IPS DF 19.7 (cell line): ENCODE measurements at places on chromosomes 4 and X.

DNA sequence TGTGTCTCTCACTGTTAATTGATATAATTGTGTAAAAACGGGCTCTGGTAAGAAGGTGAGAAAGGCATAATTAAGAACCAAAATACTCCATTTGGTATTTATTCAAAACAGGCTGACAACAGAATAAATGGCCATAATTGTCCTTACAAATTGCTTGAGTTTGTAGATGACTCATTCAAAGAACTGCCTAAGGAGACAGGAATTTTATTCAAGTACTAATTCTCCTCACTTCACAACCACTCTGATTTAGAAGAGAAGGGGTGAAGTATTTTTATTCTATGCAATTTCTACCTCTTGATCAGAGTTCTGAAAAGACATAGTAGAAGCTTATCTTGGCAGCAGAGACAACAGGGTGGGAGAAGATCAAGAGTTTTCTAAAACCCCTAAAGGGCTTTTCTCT is 43.1 kb downstream of the ATP11C start:
- DNase-seq, result no peak

GRCh38 chr4:108172753-108173598 is 4.2 kb upstream of the LEF1 start:
- no peak for DNase-seq

- DNase-seq, result no peak
These were observed 31.5 kb downstream of the SEPTIN6 start for GRCh38 chrX:119661486-119661885.

DNA sequence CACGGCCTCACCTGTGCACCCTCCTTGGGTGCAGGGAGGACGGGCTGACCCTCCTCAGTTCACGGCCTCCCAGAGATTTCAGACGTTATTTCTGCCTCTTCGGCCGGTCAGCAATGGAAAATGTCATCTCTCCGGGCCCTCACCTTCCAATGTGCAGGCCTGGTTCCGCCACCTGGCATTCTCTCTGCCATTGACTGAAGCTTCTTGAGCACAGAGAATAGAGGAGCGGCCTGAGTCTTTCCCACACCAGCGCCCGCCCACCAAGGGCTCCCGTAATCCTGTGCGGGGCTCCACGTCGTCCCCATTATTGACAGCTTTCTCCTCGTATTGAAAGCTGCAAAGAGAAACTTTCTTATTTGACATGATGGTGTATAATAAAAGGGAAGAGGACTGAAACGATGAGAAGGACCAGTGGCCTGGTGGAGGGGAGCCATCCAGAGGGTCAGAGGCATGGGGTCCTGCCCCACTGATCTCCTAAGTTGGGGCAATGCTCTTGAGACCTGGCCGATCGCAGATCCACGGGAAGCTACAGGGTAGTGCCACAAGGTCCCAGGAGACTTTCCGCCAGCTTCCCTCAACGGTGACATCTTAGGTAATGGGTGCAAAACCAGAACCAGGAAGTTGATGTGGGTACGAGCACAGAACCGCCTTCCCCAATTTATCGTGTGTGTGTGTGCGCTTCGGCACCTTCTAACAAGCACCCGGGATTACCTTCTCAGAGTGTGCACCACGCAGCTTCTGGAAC is 20.6 kb downstream of the HTRA3 start:
- no peak for DNase-seq

DNA sequence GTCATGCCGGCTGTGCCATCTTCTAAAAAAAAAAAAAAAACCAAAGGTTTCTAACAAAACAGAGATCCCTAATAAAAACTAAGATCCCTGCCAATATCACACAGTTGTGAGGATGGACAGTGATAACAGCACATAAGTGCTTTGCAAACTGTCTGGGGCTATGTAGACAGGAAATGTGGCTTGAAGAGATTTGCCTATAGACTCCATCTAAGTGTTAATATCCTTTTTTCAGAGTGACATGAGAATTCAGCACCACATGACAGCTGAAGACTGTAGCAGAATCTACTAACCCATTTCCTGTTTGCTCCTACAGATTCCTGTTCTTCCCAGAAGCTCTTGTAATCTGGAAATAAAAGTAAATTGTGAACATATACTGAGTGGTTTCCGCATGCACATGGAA is 215.4 kb downstream of the KDR start:
- DNase-seq, result no peak

- DNase-seq, result no peak
These were observed 39.6 kb downstream of the BEND4 start for GRCh38 chr4:42112846-42113245.

GRCh38 chr4:150960818-150961217 is 54.3 kb downstream of the LRBA start:
- DNase-seq, result peak; percentile 23

- DNase-seq, result peak; percentile 17
These were observed 46.5 kb upstream of the FAT4 start for GRCh38 chr4:125268068-125268755.

GRCh38 chrX:132025041-132025440 is 1.9 kb downstream of the STK26 start:
- DNase-seq, result no peak

GRCh38 chr4:2591189-2591588 is 54.7 kb downstream of the FAM193A start:
- DNase-seq, result no peak

GRCh38 chr4:151013491-151013890 is 1.6 kb downstream of the LRBA start:
- no peak for DNase-seq

DNA sequence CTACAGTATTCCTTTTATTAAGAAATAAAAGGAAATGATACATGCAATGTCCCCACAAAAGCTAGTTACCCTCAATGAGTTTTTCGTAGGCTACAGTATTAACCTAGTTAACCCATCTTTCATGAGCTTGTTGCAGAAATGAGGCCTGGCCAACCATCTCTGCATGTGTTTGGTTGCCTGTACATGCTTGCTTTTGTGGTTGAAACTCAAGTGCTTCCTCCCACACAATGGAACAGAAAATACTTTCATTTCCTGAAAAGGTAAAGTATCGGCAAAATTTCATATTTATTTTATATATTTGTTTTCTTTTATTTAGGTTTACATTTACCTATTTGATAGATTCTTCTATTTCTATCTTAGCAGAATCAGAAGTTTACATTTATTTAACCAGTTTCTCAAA is 214.6 kb upstream of the FAM241A start:
- no peak for DNase-seq

GRCh38 chr4:76689145-76689817 is 208.7 kb downstream of the SOWAHB start:
- DNase-seq, result no peak

DNA sequence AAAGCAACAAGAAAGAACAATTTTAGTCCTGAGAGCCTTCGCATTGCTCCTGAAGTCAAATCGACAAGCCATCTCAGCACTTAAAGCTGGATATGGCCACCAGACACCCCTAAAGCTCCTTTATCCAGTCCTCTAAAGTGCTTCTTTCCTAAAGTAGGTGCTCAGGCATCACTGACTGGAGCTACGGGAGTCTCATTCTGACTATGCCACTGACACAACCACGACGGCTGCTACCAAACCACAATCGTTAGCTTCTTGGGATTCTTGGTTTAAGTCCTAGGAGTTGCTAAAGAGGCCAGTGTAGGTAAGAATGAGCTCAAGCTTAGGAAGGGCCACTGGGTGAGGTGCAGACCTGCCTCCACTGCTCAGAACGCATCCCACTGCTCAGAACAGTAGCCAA is 1.0 kb downstream of the SLC10A6 start:
- DNase-seq, result no peak

DNA sequence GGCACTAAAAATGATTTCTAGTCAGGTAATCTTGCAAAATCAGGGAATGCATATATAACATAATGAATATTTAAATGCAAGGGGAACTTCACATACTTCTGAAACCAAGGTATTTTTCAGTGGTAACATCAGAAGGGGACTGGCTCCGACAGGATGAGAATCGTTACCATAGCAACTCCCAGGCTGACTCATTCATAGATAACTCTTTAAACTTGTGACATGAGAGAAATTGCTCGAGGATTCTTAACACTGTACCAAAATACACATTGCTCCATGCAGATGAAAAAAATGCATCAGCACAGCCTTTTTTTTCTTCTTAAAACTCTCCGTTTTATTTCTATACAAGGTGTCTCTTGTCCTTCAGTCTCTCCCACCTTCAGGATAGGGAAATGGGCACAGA is 114.3 kb downstream of the GABRB1 start:
- DNase-seq, result no peak

DNA sequence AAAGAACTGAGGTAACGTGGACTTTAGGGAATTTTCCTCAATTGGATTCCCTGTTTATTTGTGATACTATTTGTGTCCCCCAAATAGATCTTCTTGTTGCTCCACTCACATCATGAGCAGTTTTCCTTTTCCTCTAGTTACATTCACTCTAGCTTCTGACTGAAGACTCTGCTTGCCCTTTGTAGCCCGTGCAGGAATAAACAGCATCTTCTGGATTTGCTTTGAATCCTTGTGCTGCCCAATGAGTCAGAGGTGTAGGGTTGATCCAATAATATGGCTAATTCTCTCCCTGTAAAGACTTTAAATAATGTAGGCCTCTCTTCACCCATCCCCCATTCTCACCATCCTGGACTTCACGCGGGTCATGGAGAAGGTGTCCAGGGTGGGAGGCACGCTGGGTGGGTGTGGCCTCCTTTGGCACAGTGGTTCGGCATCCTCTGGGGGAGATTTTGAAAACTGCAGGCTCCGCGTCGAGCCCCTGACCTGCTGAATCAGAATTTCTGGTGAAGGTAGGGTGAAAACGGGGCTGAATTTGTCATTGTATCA is 9.0 kb downstream of the HAND2 start:
- DNase-seq, result no peak

DNA sequence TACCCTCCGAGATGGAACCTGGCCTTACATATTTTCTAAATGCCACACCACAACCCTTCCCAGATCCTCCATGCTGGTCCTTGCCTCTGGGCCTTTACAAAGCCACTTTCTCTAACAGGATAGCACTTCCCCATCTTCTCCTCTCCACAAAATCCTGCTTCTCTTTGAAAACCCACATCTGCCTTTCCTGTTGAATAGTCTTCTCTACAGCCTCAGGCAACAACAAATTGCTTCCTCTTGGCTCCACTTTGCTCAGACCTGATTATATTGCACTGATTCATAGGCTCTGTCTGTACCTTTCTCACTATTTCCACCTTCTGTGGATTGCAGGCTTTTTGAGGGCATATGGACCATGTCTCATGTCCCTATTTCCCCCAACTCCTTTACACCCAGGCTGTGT is 203.7 kb upstream of the MBNL3 start:
- no peak for DNase-seq

DNA sequence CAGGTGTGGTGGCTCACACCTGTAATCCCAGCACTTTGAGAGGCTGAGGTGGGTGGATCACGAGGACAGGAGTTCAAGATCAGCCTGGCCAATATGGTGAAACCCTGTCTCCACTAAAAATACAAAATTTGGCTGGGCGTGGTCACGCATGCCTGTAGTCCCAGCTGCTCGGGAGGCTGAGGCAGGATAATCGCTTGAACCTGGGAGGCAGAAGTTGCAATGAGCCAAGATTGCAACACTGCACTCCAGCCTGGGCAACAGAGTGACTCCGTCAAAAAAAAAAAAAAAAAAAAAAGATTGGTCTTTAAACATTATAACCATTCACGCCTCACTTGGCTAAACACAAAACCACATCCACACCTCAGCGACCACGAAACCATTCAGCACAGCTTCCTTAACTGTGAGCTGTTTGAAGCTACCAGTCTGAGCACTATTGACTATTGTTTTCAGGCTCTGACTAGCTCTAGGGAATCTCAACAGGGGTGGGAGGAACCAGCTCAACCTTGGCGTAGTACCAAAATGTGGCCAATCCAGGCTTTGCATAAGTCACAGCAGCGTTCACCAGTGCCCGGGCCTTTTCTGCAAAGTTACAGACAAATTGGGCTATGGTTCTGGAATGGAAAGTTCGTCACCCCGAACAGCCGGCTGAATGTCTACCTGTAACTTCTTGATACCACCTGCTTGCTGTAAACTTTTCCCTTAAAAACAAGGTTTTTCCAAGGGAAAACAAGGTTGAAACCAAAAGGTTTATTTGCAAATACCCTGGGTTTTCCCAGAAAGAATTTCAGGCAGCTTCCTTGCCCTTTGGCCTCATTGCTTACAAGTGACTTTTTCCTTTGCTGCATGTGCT is 73.6 kb upstream of the DHX15 start:
- DNase-seq, result no peak

DNA sequence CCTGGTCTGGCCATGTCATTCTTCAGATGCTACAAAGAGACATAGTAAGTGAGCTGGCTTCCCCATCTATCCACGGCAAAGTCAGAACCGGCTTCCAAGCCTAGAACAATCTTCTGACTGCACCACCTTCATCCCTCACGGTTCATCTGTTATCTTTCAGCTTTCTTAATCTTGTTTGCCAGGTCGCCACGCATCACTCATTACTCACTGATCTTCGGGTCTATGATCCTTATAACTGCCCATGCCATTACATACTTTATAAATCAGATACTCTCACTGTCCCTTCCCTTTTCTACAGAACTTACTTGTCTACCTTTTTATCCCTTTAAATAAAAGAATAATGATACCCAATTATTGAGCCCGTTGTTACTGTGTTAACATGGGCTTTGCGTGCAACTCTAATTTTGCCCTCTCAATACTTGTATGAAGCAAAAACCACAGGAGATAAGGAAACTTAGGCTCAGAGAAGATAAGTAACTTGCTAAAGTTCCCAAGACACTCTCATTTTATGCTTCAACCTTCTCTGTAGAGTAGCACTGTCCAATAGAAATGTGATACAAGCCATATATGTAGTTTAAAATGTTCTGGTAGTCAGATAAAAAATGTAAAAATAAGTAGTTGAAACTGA is 171.7 kb downstream of the AMELX start:
- DNase-seq, result no peak

- DNase-seq, result no peak
These were observed 20.5 kb downstream of the COMMD8 start for GRCh38 chr4:47442980-47443379.

DNA sequence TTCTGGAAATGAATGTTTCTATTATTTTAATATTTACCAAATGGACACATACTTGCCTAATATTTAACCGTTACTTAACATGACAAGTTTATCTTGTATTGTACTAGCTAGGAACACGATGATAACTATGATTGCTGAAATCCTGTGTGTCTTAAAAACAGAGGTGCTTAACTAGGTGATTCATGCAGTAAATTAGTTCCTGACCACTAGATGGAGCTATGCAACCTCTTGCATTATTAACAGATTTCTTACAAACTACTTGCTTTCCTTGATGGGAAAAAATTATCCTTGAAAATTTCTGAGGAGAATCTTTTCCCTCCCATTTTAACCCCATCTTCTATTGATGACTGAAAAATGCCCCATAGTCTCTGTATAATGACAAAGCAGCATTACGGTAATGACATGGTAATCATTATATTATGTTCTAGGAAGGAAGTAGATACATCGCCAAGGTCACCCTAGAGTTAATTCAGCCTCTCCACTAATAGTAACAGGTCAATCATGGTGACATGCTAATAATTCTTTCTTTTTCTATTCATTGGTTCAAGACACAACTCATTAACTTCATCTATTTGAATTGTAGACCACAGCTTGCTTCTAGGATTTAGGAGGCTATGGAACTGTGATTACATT is 844.2 kb downstream of the RAPGEF2 start:
- DNase-seq, result peak; percentile 45

DNA sequence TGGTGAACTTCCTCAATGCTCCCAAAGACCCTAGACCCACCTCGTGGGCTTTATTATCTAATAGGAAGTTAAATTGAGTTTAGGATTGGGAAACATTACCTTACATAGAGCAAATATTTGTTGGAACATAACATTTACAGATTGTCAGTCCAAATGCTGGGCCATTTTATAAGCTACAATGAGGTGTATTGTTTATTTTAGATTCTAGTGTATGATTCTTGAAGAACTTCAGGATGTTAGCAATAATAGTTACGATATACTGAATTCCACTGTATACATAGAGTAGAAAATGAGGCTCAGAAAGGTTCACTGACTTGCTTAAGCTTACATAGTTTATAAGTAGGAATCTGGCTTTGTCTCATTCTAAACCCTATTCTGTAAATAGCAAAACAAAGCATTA is 37.4 kb downstream of the PAQR3 start:
- no peak for DNase-seq
